ENCODE measurements at places on chromosomes 3 and 15.

DNA sequence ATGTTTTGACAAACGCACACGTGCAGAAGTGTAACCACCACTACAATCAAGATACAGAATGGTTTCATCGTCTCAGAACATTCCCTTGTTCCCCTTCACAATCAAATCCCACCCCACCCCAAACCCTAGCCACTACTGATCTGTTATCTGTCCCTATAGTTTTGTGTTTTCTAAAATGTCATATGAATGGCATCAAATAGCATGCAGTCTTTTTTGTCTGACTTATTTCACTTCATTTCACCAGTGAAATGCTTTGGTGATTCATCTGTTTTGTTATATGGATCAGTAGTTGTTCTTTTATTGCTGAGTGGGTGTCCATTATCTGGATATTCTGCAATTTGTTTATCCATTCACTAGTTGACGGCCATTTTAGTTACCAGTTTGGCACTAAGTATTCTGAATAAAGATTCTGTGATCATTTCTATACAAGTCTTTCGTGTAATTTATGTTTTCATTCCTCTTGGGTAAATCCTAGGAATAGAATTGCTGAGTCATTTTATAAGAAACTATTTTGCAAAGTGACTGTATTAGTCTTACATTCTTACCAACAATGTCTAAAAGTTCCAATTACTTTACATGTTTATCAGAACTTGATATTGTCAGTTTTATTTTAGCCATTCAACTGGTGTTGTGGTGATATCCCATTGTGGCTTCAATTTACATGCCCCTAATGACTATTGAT is 232.8 kb downstream of the CLSTN2 start:
- H3K4me3 ChIP-seq = no peak overlapping the region
- DNase-seq = no peak
- no peaks in the 10 kb centered on the region for H3K27me3 ChIP-seq

DNA sequence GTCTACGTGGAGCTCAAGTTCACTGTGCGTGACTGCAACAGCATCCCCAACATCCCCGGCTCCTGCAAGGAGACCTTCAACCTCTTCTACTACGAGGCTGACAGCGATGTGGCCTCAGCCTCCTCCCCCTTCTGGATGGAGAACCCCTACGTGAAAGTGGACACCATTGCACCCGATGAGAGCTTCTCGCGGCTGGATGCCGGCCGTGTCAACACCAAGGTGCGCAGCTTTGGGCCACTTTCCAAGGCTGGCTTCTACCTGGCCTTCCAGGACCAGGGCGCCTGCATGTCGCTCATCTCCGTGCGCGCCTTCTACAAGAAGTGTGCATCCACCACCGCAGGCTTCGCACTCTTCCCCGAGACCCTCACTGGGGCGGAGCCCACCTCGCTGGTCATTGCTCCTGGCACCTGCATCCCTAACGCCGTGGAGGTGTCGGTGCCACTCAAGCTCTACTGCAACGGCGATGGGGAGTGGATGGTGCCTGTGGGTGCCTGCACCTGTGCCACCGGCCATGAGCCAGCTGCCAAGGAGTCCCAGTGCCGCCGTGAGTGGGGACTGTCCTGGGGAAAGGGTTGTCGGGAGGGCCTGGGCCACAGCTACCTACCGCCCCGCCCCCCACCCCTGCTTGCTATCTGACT is 11.2 kb downstream of the EPHB3 start:
- no peak overlapping the region for H3K4me3 ChIP-seq
- DNase-seq = no peak
- no peak overlapping the region for H3K27ac ChIP-seq
- H3K36me3 ChIP-seq = no peaks in the 10 kb centered on the region

- H3K27ac ChIP-seq = no peak overlapping the region
- no peaks in the 10 kb centered on the region for H3K27me3 ChIP-seq
- H3K4me3 ChIP-seq = no peak overlapping the region
- no peaks in the 10 kb centered on the region for H3K36me3 ChIP-seq
- no peak for DNase-seq
- no peaks in the 10 kb centered on the region for H3K4me1 ChIP-seq
Observed at GRCh38 chr3:162729686-162730085, 1233.1 kb downstream of the OTOL1 start.

DNA sequence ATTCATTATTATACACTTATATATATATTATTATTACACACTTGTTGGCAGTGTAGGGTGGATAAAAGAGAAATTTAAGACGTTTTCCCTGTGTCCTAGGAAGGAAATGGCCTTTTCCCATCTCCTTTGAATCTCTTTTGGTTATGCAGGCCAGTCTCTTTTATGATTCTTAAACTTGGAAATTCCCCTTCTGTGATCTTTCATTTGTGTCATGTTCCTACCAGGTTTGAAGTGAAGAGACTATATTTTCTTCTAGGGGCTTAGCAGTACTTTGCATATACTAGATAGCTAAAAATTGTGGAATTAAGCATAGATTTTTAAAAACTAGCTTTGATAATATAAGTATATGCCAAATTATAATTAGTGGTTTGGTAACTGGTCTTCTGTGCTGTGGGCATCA is 58.5 kb downstream of the BBX start:
- no peaks in the 10 kb centered on the region for H3K36me3 ChIP-seq
- H3K27me3 ChIP-seq = no peaks in the 10 kb centered on the region
- H3K27ac ChIP-seq = 0 out of 2 replicates have a peak overlapping the region, but pooled peaks have one; percentile 6
- H3K4me1 ChIP-seq = peaks cover 17% of the 10 kb centered on the region
- no peak for DNase-seq

DNA sequence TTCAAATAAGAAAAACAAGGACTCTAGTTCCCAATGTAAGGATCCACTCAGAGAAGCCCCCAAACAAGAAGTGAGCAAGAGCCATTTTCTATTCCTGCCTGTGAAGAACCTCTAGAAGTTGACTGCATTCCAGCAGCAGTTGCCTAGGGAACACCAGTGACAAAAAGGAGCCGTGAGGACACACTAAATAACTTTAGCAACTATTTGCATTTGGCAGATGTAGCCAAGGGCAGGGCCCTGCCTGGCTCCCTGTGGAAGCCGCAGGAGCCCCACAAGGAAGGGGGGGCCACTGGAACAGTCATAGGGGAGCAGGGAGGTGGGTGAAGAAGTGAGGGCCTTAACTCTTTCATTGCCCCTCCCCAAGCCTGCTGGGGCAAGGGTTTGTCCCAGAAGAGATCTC is 470.2 kb upstream of the PROK2 start:
- H3K27me3 ChIP-seq = no peaks in the 10 kb centered on the region
- H3K4me1 ChIP-seq = peaks cover 14% of the 10 kb centered on the region
- H3K36me3 ChIP-seq = no peaks in the 10 kb centered on the region
- H3K4me3 ChIP-seq = no peak overlapping the region
